GM12892 (cell line): ENCODE measurements at places on chromosomes 11 and 22.

GRCh38 chr11:32489464-32489863 lies 54.1 kb upstream of the WT1 start:
- no peak for DNase-seq

GRCh38 chr11:88100151-88100550 lies 75.1 kb downstream of the RAB38 start:
- no peak for DNase-seq

DNA sequence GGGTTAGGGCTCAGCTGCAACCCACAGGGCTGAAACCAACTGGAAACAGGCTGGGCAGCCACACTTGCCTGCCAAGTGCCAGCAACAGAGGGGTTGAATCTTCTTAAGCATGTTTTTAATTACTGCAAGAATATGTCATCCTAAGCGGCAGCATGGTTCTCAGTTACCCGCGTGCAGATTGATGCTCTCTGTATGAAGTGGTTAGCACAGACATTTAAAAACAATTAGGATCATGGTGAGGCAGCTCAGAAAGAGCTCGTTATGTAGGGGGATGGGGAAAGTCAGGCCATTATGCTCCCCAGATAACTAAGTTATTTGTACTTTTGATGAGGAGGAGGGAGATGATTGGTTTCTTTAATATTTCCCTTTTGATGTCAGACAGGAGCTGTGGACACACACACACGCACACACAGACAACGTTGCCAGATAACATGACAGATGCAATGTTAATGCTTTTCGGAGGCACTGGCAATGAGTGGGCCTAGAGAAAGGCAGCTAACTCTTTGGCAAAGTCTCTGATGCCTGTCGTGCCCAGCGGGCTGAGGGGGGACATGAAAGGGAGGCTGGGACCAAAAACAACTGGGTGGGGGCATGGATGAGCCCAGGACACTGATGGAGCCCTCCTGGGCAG lies 389.7 kb downstream of the NXPE2 start:
- DNase-seq = no peak

- DNase-seq = no peak
These were observed 107.0 kb downstream of the STIM1 start for GRCh38 chr11:3962406-3962840.

GRCh38 chr11:132971351-132971750 lies 561.0 kb downstream of the OPCML start:
- DNase-seq = no peak

DNA sequence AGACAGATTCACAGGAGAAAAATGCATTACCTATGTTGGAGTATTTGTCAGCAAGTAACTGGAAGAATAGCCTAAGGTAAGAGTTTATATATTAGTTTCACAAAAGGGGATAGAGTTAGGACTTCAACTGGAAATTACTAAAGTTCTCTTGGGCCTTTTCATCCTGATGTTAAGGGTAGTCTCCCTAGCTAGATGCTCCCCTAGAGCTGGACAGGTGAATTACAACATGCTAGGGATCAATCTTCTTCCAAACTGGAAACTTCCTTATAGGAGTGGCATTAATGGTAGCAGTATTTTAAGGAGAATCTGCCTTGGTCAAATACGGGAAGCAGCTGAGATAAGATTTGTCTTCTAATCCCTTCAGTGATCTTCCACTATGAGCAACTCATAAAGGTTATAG lies 632.8 kb upstream of the RAG2 start:
- no peak for DNase-seq

DNA sequence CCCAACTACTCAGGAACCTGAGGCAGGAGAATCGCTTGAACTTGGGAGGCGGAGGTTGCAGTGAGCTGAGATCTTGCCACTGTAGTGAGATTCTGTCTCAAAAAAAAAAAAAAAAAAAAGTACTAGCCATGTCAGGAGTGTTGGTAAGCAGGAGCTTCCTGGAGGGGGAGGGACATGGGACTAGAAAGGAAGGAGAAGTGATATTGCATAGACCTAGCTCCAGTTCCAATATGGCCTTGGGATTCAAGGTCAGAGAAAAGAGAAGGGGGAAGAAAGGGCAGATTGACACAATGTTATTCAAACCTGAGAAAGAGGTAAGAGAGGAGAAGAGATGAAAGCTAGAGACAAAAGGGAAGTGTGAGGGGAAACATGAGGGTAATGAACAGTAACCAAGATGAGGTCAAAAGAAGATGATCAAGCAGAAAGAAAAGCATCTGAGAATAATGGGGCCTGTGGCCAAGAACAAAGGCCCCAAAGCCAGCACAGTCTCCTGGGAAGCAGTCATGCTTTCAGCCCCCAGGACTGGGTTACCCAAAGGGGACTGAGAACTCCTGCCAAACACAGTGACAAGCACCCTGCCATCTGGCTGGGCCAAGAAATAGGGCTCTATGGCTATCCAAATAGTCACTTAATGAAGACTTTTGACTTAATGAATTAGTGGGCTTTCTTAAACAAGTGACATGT lies 51.7 kb upstream of the FTH1 start:
- DNase-seq = no peak

DNA sequence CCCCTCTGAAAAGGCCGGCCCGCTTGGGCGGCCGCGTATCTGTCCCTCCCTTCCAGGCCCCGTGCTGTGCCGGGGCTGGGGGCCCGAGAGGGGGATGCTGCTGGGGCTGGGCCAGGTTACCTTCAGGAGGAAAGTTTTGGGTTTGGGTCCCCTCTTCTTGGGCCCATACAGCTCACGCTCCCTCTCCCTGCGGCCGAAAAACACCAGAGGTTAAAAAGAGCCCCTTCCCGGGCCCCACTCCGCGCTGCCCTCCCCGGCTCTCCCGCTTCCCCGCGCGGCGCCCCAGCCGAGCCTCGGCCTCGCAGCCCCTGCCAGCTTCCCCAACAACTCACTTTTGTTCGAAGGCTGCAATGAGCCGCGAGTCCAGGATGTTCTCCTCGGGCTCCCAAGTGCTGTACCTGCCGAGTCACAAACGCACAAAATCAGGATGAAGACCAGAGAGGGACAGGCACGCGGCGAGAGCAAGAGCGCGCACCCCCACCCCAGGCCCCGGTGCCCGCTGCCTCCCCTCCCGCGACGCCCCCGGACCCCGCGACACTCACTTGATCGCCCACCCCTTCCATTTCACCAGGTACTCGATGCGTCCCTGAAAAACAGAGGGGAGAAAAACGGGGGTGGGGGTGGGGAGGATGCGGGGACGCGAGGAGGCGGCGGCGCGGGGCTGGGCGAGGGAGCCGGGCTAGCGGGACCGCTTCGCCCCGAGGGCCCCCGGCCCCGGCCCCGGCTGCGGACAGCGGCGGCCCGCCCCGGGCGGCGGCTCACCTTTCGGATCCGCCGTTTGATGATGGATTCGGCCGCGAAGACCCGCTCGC lies 450 bp downstream of the CBX6 start:
- DNase-seq = no peak
